ENCODE measurements at places on chromosomes 12 and 14.
A peak's percentile ranks its signal among the peaks of the same experiment; 100 is the strongest.

GRCh38 chr12:89576572-89577220, 50.8 kb upstream of the POC1B start:
- no peak overlapping the region for H3K4me3 ChIP-seq
- no peak overlapping the region for H3K27ac ChIP-seq
- no peak for DNase-seq
- H3K27me3 ChIP-seq = no peaks in the 10 kb centered on the region

DNA sequence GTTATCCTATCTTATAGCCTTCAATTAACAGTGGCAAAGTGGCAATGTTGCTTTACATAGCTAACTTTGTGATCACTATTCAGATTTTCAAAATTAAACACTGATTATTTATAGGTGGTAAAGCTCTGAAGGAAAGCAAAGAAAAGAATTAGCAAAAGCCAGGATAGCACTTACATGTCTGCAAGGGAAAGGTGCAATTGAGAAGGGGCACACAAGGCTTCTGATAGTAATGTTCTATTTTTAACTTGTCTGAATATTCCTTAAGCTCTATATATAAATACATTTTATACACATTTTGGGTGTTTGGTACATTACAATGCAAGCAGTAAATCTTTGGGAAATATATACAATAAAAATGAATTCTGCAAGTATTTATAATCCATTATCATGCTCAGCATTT, 10.9 kb downstream of the NAP1L1 start:
- no peak overlapping the region for H3K4me3 ChIP-seq
- no peak for DNase-seq
- H3K36me3 ChIP-seq = peaks cover 57% of the 10 kb centered on the region
- no peaks in the 10 kb centered on the region for H3K27me3 ChIP-seq
- no peak overlapping the region for H3K27ac ChIP-seq
- peaks cover 36% of the 10 kb centered on the region for H3K4me1 ChIP-seq

DNA sequence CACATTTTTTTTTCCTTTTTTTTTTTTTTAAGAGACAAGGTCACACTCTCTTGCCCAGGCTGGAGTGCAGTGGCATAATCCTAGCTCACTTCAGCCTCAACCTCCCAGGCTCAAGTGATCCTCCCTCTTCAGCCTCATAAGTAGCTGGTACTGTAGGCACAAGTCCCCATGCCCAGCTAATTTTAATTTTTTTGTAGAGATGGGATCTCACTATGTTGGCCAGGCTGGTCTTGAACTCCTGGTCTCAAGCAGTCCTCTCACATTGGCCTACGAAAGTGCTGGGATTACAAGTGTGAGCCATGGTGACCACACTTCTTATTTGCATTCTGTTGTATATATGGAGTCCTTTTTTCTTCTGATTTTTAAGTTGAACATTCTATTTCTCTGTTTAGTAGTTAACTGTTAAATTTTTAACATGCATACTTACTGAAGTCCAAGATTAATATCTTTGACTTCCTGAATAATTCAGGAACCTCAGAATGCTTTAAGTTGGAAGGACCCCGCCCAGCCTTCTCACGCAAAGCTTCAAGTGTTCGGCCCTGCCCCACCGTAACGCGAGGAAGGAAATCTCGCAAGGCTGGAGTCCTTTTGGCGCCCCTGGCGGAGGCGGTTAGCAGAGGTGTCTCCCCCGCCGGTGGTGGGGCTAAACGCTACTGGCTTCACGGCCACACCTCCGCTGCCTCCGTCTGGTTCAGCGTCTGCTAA, 21.6 kb downstream of the SPATS2 start:
- no peaks in the 10 kb centered on the region for H3K4me1 ChIP-seq
- H3K36me3 ChIP-seq = peaks cover 10% of the 10 kb centered on the region
- no peaks in the 10 kb centered on the region for H3K27me3 ChIP-seq
- H3K27ac ChIP-seq = no peak overlapping the region

DNA sequence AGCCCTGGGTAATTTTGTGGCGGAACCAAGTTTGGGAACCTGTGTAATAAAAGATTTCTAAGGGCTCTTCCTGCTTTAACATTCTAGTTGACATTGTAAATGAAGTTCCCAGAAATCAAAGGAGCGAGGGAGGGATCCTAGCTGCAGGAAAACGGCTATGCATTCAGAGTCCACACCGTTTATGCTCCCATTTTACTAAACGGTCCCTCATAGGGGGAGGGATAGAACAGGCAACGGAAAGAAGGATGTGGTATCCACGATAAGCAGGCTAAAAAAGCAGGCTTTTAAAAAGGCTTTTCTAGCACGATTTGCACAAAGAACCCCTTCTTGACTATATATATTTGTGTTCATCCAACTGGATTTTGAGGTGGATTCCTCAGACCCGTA, 559 bp downstream of the SYNJ2BP start:
- H3K4me3 ChIP-seq = peak overlapping the region; percentile 98
- DNase-seq = no peak
- H3K4me1 ChIP-seq = peaks cover 15% of the 10 kb centered on the region
- peak overlapping the region; percentile 93 for H3K27ac ChIP-seq
- peaks cover 6% of the 10 kb centered on the region for H3K27me3 ChIP-seq
- H3K36me3 ChIP-seq = peaks cover 7% of the 10 kb centered on the region

DNA sequence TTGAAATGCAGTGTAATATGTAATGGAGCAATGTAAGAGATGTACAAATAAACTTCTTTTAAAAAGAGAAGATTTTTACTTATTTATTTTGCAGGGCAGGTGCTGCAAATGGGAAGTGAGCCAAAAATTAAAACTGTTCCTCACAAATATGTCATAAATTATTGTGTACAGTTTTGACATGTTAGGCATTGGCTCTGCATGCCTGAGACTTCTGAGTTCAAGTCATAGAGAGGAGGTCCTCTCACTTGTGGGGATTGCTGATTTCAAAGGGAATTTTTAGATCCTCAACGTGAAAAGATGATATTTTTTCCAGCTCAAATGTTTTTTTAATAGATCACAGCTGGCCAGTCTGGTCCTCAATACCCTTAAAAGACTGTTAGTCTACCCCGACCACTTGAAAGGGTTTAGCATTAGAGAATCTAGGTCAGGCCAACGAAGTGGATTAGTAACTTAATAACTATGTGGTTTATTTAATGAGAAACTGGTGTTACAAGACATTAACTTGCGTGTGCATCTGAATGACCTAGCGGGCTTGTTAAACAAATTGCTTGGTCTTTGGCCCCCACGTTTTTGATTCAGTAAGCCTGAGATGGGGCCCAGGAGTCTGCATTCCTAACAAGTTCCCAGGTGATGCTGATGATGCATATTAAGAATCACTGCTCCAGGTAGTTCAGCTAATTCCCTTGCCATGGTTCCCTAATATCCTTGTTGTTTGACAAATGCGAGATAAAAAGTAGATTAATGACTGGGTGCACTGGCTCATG, 30.9 kb upstream of the WDR89 start:
- H3K27me3 ChIP-seq = no peaks in the 10 kb centered on the region
- H3K4me3 ChIP-seq = no peak overlapping the region
- H3K36me3 ChIP-seq = peaks cover 5% of the 10 kb centered on the region
- peaks cover 12% of the 10 kb centered on the region for H3K4me1 ChIP-seq
- no peak overlapping the region for H3K27ac ChIP-seq
- no peak for DNase-seq

DNA sequence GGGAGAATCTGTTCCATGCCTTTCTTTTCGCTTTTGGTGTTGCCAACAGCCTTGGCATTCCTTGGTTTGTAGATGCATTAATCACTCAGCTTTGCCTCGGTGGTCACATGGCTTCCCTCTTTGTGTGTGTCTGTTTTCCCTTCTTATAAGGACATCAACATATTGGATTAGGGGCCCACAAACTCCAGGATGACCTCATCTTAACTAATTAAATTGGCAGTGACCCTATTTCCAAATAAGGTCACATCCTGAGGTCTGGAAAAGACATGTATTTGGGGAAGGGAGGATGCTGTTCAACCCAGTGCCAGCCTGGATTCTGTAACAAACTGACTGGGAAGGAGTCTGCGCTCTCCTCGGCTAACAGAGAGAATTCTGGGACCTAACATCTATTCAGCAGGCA, 365.7 kb upstream of the FKBP4 start:
- H3K27ac ChIP-seq = no peak overlapping the region
- no peak overlapping the region for H3K4me3 ChIP-seq
- DNase-seq = no peak

- no peak for DNase-seq
- H3K27me3 ChIP-seq = no peaks in the 10 kb centered on the region
- no peak overlapping the region for H3K27ac ChIP-seq
- H3K4me3 ChIP-seq = no peak overlapping the region
- H3K36me3 ChIP-seq = no peaks in the 10 kb centered on the region
These were observed 44.2 kb downstream of the TMX1 start for GRCh38 chr14:51284241-51284640.

DNA sequence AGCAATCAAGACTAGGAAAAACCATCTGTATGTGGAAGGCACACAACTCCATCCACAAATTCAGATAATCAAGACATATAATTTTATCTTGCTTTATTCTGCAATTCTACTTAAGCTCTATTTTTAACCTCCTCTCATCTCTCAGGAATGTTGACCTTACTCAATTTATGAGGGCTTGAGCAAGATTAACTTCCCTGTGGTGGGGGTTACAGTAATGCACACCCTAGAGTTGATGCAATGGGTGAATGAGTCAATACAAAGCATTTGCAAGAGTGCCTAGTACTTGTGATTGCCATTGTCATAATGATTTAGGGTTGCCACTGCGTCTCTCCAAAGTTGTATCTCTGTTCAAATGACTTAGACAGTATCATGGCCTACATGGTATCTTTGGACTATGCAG, 1598.4 kb upstream of the TMEM132C start:
- H3K36me3 ChIP-seq = no peaks in the 10 kb centered on the region
- H3K4me1 ChIP-seq = no peaks in the 10 kb centered on the region
- no peak for DNase-seq
- H3K27me3 ChIP-seq = no peaks in the 10 kb centered on the region
- H3K4me3 ChIP-seq = no peak overlapping the region

DNA sequence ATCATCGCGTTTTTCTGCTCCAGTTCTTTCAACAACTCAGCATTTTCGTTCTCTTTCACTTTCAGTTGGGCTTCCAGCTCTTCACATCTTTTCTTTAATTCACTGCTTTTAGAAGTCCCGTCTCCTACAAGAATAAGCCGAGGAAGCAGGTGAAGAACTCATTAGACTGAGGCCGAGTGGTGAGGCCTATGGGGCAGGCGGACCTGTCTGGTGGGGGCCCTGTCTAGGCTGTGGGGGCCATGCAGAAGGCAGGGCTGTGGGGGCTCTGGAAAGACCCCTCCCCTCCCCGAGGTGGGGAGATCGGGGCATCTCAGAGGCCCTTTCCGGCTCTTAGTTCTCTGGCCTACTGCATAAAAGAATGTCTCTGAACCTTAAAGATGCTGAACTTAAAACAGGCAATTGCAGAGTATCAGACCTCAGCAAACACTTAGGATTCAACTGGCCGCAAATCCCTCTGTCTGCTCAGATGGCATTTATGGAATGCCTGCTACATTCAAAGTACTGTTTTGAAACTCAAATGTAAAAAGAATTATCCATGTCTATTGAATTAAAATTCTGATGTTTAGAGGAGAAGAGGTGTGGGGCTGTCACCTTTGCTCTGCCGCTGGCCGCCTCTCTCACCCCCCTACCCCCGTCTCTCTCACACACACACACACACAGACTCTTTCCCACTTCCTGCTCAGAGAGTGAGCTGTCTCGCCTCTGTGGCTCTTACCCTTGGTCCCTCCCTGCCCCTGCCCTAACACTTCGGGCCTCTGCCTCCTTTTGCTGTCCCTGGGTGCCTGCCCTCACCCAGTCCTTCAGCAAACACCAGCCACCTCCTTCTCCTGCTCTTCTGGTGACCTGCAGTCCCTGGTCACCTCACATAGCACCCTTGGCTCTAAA, 34.7 kb downstream of the CCDC92 start:
- no peak overlapping the region for H3K4me3 ChIP-seq
- H3K4me1 ChIP-seq = no peaks in the 10 kb centered on the region
- no peak for DNase-seq
- no peak overlapping the region for H3K27ac ChIP-seq
- H3K27me3 ChIP-seq = no peaks in the 10 kb centered on the region

GRCh38 chr12:93957870-93958269, 190.5 kb upstream of the PLXNC1 start:
- H3K36me3 ChIP-seq = no peaks in the 10 kb centered on the region
- H3K4me3 ChIP-seq = no peak overlapping the region
- no peak overlapping the region for H3K27ac ChIP-seq
- DNase-seq = no peak
- no peaks in the 10 kb centered on the region for H3K4me1 ChIP-seq
- H3K27me3 ChIP-seq = peaks cover 3% of the 10 kb centered on the region

DNA sequence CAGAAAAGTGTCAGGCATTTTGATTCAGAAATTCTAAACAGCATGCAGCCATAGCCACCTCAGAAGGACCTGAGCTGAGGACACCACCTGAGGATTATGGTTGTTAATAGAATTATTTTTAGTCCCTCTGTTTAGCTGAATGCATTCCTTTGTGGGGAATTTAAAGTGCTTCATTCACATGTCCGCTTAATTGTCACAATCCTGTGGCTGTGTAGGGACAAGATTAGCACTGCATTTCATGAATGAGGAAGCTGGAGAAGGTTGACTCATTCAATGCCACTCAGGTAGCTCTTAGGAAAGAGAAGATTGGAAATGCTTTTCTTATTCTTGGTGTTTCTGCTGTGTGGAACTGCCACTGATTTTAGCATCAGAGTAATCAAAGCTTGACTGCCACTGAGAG, 42.0 kb upstream of the KRR1 start:
- no peaks in the 10 kb centered on the region for H3K36me3 ChIP-seq
- H3K4me1 ChIP-seq = peaks cover 39% of the 10 kb centered on the region
- peak overlapping the region; percentile 20 for H3K27ac ChIP-seq

- no peak overlapping the region for H3K27ac ChIP-seq
- H3K36me3 ChIP-seq = no peaks in the 10 kb centered on the region
- H3K27me3 ChIP-seq = no peaks in the 10 kb centered on the region
- no peaks in the 10 kb centered on the region for H3K4me1 ChIP-seq
- DNase-seq = no peak
These were observed 753.8 kb upstream of the FOXG1 start for GRCh38 chr14:28012629-28013415.

DNA sequence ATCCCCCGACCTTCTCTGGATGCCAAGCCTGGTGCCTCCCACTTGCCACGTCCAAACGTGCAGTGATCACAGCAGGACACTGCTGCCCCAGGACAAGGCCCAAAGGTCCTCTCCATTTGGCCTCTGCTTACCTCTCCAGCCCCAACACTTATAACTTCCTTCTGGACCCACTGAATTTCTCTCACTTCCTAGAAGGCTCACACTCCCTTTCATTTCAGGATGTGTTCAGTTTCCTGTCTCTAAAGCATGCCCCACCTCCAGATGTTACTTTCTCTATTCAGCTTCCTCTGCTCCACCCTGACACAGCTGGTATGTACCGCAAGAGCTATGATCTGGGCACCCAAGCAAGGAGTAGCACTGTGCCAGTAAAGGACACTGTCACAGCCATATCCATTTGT, 33.0 kb downstream of the CDKL1 start:
- H3K27ac ChIP-seq = no peak overlapping the region
- H3K4me3 ChIP-seq = no peak overlapping the region
- no peaks in the 10 kb centered on the region for H3K36me3 ChIP-seq
- no peak for DNase-seq
- H3K4me1 ChIP-seq = no peaks in the 10 kb centered on the region
